ENCODE measurements at places on chromosomes 2 and 18.

- no peak overlapping the region for H3K4me3 ChIP-seq
- H3K4me1 ChIP-seq: peaks cover 20% of the 10 kb centered on the region
- H3K27ac ChIP-seq: peak overlapping the region; percentile 17
- H3K27me3 ChIP-seq: no peaks in the 10 kb centered on the region
- H3K36me3 ChIP-seq: no peaks in the 10 kb centered on the region
Measured at GRCh38 chr2:44100351-44100750, 68.3 kb upstream of the PPM1B start.

DNA sequence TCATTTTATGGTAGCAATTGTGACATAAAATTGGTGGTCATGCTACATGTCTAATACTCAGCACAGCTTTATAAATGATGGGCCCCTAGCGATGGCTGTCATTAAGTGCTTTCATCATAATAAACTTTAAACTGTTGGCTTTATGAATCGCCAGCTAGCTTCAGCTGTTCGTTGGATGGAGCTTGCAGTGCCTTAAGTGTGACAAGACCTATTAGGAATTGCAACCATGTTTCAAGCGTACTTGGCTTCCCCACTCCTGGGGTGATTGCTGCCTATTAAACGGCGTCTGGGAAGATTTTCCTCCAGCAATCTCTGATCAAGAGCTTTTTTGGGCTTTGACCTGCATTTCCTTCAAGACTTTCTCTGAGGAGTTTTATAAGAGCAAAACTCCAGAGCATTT, 164.5 kb upstream of the SIX3 start:
- H3K27ac ChIP-seq: no peak overlapping the region
- H3K4me1 ChIP-seq: peaks cover 5% of the 10 kb centered on the region
- no peaks in the 10 kb centered on the region for H3K27me3 ChIP-seq
- no peak overlapping the region for H3K4me3 ChIP-seq
- no peak for DNase-seq
- H3K36me3 ChIP-seq: no peaks in the 10 kb centered on the region

GRCh38 chr2:3076848-3077642, 300.6 kb downstream of the EIPR1 start:
- H3K27ac ChIP-seq: no peak overlapping the region
- no peak for DNase-seq
- no peaks in the 10 kb centered on the region for H3K27me3 ChIP-seq
- H3K4me3 ChIP-seq: no peak overlapping the region
- H3K36me3 ChIP-seq: no peaks in the 10 kb centered on the region

- no peaks in the 10 kb centered on the region for H3K36me3 ChIP-seq
- H3K27me3 ChIP-seq: no peaks in the 10 kb centered on the region
- no peak overlapping the region for H3K27ac ChIP-seq
- no peaks in the 10 kb centered on the region for H3K4me1 ChIP-seq
Measured at GRCh38 chr18:24417480-24417879, 9.0 kb upstream of the IMPACT start.

DNA sequence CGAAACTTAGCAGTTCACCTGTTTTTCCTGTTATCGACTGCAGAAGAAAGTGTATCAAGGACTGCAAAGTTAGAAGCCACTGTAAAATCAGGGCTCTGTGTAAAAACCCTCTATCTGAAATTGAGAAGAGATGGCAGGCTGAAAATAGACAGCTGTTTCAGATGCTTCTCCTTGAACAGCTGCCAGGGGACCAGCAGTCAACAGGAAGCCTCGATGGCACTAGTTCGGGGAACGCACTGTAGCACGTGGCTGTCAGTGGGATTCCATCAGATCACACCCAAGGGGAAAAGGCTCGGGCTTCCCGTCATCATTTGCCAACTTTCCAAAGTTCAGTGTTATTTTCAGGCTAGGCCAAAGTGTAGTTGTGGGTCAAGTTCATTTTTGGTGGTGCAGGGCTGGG, 316.9 kb downstream of the TXNL1 start:
- peak overlapping the region; percentile 88 for H3K27ac ChIP-seq
- H3K36me3 ChIP-seq: no peaks in the 10 kb centered on the region
- DNase-seq: peak; percentile 91
- peaks cover 75% of the 10 kb centered on the region for H3K4me1 ChIP-seq
- no peaks in the 10 kb centered on the region for H3K27me3 ChIP-seq

- H3K27me3 ChIP-seq: no peaks in the 10 kb centered on the region
- no peaks in the 10 kb centered on the region for H3K36me3 ChIP-seq
- H3K4me1 ChIP-seq: no peaks in the 10 kb centered on the region
- no peak overlapping the region for H3K4me3 ChIP-seq
- no peak for DNase-seq
Measured at GRCh38 chr18:28120828-28121515, 56.0 kb downstream of the CDH2 start.

DNA sequence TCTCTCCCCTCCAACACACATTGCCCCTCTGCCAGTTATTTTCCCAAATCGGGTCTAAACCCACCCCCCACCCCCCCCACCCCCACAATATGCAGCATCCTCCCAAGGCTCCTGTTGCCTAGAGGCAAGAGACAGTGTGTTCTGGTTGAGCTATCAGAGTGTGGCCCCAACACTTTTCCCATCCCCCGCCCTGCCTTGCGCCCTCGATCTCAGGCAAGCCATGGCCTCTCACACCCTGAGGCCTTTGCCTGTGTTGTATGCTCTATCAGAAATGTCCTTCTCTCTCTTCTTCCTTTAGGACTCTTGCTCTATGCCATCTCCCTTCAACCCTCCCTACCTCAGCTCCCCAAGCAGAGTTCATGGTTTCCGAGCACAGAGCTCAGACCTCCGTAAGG, 9.5 kb upstream of the GRHL1 start:
- no peaks in the 10 kb centered on the region for H3K36me3 ChIP-seq
- H3K4me1 ChIP-seq: no peaks in the 10 kb centered on the region
- no peak overlapping the region for H3K4me3 ChIP-seq
- H3K27me3 ChIP-seq: no peaks in the 10 kb centered on the region
- no peak for DNase-seq

GRCh38 chr2:37622450-37623100, 48.9 kb downstream of the CDC42EP3 start:
- no peak for DNase-seq
- H3K36me3 ChIP-seq: no peaks in the 10 kb centered on the region
- no peaks in the 10 kb centered on the region for H3K27me3 ChIP-seq
- H3K27ac ChIP-seq: no peak overlapping the region

- no peaks in the 10 kb centered on the region for H3K4me1 ChIP-seq
- no peak overlapping the region for H3K4me3 ChIP-seq
- no peaks in the 10 kb centered on the region for H3K27me3 ChIP-seq
- no peak overlapping the region for H3K27ac ChIP-seq
Measured at GRCh38 chr18:41850781-41851180, 104.3 kb upstream of the PIK3C3 start.

DNA sequence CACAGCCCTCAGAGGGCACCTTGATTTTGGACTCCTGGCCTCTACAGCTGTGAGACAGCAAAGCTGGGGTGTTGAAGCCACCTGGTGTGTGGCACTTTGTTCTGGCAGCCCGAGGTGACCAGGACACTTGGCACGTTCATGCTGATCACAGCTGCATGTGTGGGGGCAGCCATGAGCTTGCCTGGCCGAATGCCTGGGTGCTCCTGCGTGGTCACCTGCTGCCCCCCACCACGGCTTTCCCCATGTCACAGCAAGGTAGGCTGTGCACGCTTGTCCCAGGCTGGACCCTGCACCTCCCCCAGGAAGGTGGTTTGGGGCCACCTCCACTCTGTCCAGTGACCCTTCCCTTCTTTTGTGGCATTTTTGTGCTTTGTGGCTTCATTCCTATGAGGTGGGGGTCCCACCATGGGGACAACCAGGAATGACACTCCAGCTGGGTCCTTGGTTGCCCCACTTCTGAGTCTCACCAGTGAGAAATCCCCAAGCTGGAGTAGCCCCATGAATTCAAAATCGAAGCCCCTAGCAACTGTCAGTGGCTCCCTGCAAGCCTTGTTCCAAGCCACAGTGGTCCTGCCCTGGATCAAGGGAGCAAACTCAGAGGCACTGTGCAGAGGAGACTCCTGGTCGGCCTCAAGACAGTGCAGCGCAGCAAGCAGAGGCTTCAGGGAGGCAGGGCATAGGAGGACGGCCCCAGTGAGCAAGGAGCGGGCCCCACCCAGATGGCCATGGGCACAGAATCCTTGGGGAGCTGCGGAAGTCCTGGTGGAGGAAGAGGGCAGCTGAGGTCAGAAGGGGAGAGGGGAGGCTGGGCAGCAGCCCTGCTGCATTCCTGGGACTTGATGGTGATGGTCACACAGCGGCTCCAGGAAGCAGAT, 121.4 kb upstream of the HS6ST1 start:
- H3K4me3 ChIP-seq: no peak overlapping the region
- no peaks in the 10 kb centered on the region for H3K4me1 ChIP-seq
- H3K27ac ChIP-seq: no peak overlapping the region
- no peaks in the 10 kb centered on the region for H3K27me3 ChIP-seq

DNA sequence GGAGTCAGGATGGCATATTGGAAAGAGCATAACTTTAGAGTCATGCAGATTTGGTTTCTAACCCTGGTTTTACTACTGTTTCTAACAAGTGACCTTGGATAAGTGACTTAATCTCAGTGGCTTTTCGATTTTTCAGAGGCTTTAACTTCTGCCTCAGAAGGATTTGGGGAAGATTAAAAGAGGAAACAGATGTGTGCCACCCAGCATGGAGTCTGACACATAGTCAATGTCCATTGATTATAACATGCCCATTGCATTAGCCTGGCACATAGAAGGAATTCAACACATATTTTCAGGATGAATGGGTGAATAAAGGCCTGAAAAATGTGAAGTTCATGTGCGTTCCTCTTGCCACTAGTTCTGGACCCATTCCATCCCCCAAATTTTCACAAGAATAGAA, 438.2 kb downstream of the EPHA4 start:
- no peak overlapping the region for H3K27ac ChIP-seq
- no peaks in the 10 kb centered on the region for H3K36me3 ChIP-seq
- H3K4me1 ChIP-seq: no peaks in the 10 kb centered on the region
- H3K27me3 ChIP-seq: no peaks in the 10 kb centered on the region

- no peak overlapping the region for H3K4me3 ChIP-seq
- no peaks in the 10 kb centered on the region for H3K27me3 ChIP-seq
- no peaks in the 10 kb centered on the region for H3K4me1 ChIP-seq
- no peak overlapping the region for H3K27ac ChIP-seq
- no peak for DNase-seq
Measured at GRCh38 chr2:23124214-23124750, 260.7 kb upstream of the KLHL29 start.

DNA sequence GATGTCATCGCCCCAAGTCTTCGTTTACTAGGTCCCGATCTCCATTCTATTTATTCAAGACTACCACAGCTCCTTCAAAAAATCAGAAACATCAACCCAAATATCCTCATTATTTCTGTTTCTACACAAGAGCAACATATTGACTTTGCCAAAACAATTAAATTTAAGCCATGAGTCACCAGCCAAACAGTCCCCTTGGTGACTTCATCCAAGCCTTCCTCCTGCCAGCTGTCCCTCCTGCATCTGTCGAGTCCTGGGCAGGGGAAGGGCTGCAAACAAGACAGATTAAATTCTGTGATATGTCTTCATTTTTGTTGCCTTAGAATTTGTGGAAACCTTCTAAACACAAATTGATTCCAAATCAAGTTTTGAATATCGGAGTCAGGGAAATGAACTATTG, 110.3 kb downstream of the SP3 start:
- no peak for DNase-seq
- H3K4me3 ChIP-seq: no peak overlapping the region
- H3K36me3 ChIP-seq: no peaks in the 10 kb centered on the region

- no peaks in the 10 kb centered on the region for H3K27me3 ChIP-seq
- H3K4me1 ChIP-seq: no peaks in the 10 kb centered on the region
- no peak overlapping the region for H3K27ac ChIP-seq
- DNase-seq: no peak
Measured at GRCh38 chr2:112181571-112182290, 43.5 kb downstream of the FBLN7 start.

- H3K27me3 ChIP-seq: no peaks in the 10 kb centered on the region
- no peak overlapping the region for H3K4me3 ChIP-seq
- H3K4me1 ChIP-seq: no peaks in the 10 kb centered on the region
- no peak for DNase-seq
- no peak overlapping the region for H3K27ac ChIP-seq
Measured at GRCh38 chr2:239075918-239076758, 228.3 kb downstream of the TWIST2 start.

DNA sequence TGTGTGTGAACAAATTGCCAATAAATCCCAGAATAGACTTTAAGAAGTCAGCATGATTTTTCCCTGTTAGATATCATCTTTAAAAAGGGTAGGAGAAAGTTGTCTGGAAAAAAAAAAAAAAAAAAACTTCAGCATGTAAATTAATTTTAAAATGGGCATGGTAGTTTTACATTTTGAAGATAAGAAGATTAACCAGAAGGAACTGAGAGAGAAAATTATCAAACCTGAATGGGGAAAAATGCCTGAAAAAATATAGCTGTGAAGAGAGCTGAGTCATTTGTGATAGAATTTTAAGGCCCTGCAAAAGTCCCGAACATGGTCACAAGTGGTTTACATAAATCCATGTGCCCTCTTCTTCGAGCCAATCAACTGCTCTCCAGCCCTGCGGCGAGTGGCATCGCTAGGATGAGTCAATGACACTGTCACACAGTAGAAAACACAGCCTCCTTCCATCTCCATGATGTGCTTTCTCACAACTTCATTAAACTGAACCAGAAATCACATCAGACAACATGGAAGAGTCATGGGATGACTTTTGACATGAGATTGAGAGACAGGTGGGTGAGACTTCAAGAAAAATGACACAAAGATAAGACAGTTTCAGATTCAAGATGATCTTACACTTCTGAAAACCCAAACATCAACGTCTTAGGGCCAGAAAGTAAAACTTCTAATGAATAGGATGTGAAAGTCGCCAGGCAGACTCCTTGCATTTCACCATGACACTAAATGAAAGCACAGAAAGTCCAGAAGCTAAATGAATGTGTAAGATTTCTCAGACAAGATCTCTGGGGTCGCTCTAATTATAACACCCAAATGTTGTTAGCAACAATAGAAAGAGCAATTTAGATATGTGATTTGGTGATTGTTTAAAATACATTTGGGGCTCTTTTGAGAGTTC, 273.0 kb upstream of the ID2 start:
- peaks cover 16% of the 10 kb centered on the region for H3K4me1 ChIP-seq
- H3K27ac ChIP-seq: peak overlapping the region; percentile 2
- peak overlapping the region; percentile 11 for H3K4me3 ChIP-seq
- peaks cover 74% of the 10 kb centered on the region for H3K27me3 ChIP-seq
- DNase-seq: peak; percentile 75

GRCh38 chr2:168119515-168120141, 127.8 kb downstream of the STK39 start:
- H3K36me3 ChIP-seq: no peaks in the 10 kb centered on the region
- DNase-seq: peak; percentile 71
- H3K27ac ChIP-seq: no peak overlapping the region
- no peaks in the 10 kb centered on the region for H3K27me3 ChIP-seq

- H3K27me3 ChIP-seq: no peaks in the 10 kb centered on the region
- H3K4me3 ChIP-seq: no peak overlapping the region
- no peak overlapping the region for H3K27ac ChIP-seq
Measured at GRCh38 chr2:128716299-128716721, 397.6 kb upstream of the HS6ST1 start.

DNA sequence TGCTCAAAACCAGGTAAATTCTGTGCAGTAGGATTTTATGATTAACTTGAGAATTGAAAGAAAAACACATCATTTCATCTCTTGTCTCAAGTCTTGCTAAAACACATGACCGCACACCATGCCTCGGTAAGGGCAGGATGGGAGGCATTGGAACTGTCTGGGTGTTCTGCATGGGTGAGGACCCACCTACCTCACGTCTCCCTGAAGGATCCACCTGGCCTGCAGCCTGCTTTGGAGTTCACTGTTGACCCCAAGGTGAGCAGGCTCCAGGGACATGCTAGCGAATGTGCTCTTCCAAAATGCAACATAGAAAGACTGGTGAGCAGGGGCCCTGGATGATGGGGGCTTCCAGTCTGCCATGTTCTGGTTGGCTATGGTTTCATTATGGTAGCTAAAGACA, 131.5 kb downstream of the NCK2 start:
- no peak for DNase-seq
- no peaks in the 10 kb centered on the region for H3K27me3 ChIP-seq
- H3K27ac ChIP-seq: no peak overlapping the region
- no peak overlapping the region for H3K4me3 ChIP-seq
- H3K4me1 ChIP-seq: no peaks in the 10 kb centered on the region
